H1 (cell line): ENCODE measurements at places on chromosomes 5 and 9. TPM values are rescaled to one million over a fixed set of nuclear protein-coding genes. Genes with fewer than 3 reads are reported as not detected.

- no peaks in the 10 kb centered on the region; the same call in 1 of the 2 replicates for H3K4me1 ChIP-seq
- no peaks in the 10 kb centered on the region for H3K36me3 ChIP-seq
- H3K27me3 ChIP-seq = no peaks in the 10 kb centered on the region
- H3K27ac ChIP-seq = no peak overlapping the region
- H3K4me3 ChIP-seq = no peak overlapping the region
Observed at GRCh38 chr5:92552206-92553160, 1028.5 kb downstream of the NR2F1-AS1 start.

- no peaks in the 10 kb centered on the region for H3K36me3 ChIP-seq
- H3K4me1 ChIP-seq = peaks cover 2% of the 10 kb centered on the region; the same call in 1 of the 2 replicates
- H3K27ac ChIP-seq = no peak overlapping the region
- no peak for DNase-seq
- no peaks in the 10 kb centered on the region for H3K27me3 ChIP-seq
- no peak overlapping the region for H3K4me3 ChIP-seq
Observed at GRCh38 chr5:142017832-142018427, 5.1 kb upstream of the GNPDA1 start.

GRCh38 chr5:11642438-11642837, 261.8 kb downstream of the CTNND2 start:
- H3K4me1 ChIP-seq = no peaks in the 10 kb centered on the region; the same call in 1 of the 2 replicates
- H3K27ac ChIP-seq = no peak overlapping the region
- no peaks in the 10 kb centered on the region for H3K36me3 ChIP-seq
- H3K4me3 ChIP-seq = no peak overlapping the region

GRCh38 chr9:89498852-89499480, 1.1 kb upstream of the SEMA4D start:
- DNase-seq = no peak
- H3K27me3 ChIP-seq = no peaks in the 10 kb centered on the region
- H3K4me1 ChIP-seq = peaks cover 35% of the 10 kb centered on the region

Gene IRX1
- 2.6 and 10.6 TPM in 2 replicates for polyA plus RNA-seq

Gene PCDHGB7
- polyA plus RNA-seq = 4.1 and 5.5 TPM in 2 replicates
